ENCODE measurements at places on chromosomes 6 and 20.

DNA sequence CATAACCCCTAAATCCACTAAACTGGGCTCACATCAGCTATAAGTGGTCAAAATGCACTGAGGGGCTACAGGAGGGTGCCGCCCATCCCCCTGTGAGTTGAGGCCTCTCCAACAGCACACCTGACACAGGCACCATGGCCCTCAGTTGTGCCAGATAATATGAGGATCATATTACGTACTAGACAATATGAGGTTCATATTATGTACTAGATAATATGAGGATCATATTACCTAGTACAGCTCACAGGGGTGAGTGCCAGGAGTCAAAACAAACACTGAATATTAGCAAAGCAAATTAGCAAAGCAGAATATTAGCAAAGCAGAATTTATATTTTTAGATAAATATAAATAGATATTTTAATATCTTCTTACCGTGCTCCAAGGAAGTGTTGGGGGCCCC lies 35.3 kb downstream of the CD24 start:
- no peak for DNase-seq

DNA sequence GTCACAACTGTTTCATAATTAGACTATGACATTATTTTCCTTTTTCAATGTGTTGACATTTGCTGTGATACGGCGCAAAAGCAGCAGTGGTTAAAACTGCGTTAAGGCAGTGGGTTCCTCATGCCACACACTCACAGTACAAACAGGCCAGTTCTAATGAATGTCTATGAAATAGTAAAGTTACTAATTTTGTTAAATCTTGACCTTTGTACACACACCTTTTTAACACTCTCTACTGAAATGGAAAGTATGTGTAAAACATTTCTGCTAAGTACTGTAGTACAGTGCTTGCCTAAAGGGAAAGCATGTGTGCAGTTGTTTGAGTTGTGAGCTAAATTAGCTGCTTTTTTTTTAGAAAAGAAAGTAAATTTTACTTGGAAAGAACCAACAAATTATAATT lies 60.3 kb downstream of the CDS2 start:
- no peak for DNase-seq

GRCh38 chr6:38773338-38773737 lies 58.2 kb downstream of the DNAH8 start:
- DNase-seq = no peak

GRCh38 chr20:9359561-9360308 lies 154.7 kb upstream of the LAMP5 start:
- DNase-seq = peak; percentile 62

DNA sequence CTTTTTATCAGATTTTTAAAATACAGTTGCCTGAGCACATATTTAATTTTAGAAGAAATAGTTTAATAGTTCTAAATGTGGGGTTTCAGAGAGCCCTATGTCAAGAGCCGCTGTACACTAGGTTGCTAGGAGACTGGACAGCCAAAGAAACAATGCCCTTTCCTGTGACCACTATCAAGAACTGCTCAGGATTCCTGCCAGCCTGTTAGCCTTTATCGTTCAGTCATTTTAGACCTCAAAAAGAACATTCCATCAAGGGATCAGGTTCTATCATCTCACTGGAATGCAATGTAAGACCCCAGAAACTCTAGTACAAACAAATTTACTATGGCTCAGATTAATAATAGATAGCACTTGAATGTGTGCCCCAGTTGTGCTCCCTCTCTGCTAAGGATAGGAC lies 181.2 kb upstream of the CCN2 start:
- DNase-seq = no peak

GRCh38 chr6:85128781-85129180 lies 321.1 kb upstream of the NT5E start:
- DNase-seq = no peak

- no peak for DNase-seq
Measured at GRCh38 chr20:51082988-51083387, 60.1 kb upstream of the KCNG1 start.

- DNase-seq = no peak
Measured at GRCh38 chr6:101259505-101259904, 134.0 kb upstream of the GRIK2 start.

GRCh38 chr6:26328265-26328844 lies 36.6 kb upstream of the BTN3A2 start:
- no peak for DNase-seq

- no peak for DNase-seq
Measured at GRCh38 chr6:47672816-47673215, 25.6 kb upstream of the ADGRF4 start.

DNA sequence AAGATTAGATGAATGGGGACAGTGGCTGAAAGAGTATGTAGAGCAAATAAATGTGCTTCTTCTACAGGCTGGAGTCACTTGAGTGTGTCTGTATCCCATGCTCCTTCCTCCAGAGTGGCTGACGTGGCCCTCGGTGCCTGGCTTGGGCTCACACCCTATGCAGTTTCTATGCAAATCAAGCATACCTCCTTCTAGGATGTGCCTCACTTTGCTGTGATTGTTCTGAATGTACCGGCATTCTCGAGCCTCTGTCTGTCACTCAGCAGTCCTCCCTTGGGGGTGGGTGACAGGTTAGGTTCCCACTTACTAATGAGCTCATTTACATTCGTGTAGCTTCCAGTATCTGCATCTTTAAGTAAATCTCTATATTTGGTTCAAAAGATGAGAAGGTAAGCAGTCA lies 55.1 kb upstream of the HDDC2 start:
- DNase-seq = no peak

GRCh38 chr20:9705722-9706476 lies 133.0 kb downstream of the PAK5 start:
- no peak for DNase-seq

DNA sequence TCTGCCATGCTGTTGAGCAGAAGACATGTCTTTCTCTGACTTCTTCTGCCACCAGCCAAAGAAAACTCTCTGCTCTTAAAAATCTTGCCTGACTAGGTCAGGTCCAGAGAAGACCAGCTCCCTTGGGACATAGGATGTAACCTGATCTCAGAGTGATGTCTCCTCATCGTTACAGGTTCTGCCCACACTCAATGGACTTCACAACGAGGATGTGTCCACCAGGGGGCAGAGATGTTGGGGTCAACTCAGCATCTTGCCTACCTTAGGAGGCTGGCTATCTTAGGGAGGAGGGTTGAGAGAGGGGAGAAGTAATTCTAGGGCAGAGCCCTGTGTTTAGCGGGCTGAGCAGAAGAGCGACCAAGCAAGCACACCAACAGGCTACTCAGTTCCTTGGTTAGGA lies 207.6 kb upstream of the CDH4 start:
- peak; percentile 44 for DNase-seq

DNA sequence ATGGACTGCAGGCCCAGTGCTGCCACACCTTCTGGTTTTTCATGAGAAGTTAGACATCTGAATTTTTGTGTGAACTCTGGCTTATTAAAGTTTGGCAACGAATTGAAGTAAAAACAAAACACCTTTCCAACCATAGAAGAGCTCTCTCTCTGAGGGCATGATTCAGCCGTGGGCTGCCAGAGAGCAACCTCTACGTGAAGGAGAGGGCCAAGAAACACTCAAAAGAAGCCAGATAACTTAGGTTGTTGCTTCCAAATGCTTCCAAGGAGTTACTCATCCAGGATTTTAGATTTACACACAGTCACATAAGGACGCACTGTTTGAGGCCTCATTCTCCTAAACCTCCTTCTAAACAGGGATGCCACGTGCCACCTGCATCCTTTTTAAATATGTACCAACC lies 65.5 kb downstream of the NRN1 start:
- no peak for DNase-seq

- no peak for DNase-seq
Measured at GRCh38 chr6:12543953-12544352, 172.6 kb upstream of the PHACTR1 start.

- DNase-seq = no peak
Measured at GRCh38 chr6:148915810-148916209, 169.0 kb downstream of the UST start.

GRCh38 chr20:59149678-59150504 lies 13.7 kb upstream of the ZNF831 start:
- DNase-seq = no peak

GRCh38 chr6:71091167-71091566 lies 134.3 kb upstream of the B3GAT2 start:
- no peak for DNase-seq

DNA sequence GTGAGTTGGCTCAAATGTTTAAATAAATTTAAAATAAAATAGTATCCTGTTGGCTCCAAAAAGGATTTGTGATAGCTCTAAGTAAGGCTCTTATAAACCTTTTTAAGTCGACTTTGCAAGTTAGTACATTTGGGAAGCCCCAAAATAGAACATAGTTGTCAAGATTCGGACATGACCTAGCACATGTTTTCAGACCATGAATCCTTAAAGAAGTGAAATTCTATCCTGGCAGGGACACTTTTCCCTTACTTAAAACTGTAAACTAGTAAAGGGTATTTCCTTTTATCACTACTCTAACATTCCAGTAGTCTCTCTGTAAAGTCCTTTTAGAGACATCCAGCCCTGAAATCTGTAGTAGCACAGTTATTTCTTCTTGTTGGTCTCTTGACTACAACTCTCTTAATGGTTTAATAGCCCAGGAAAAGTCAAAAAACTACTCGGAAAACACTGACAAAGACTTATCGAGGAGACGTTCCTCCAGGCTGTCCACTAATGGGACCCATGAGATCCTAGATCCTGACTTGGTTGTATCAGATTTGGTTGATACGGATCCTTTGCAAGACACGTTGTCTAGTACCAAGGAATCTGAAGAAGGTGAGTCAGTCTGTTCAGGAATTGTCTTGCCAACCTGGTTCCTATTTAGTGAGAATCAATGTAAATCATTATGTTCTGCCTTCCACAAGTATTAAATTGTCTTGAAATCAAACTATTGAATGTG lies 83.6 kb downstream of the SCAND1 start:
- DNase-seq = no peak

DNA sequence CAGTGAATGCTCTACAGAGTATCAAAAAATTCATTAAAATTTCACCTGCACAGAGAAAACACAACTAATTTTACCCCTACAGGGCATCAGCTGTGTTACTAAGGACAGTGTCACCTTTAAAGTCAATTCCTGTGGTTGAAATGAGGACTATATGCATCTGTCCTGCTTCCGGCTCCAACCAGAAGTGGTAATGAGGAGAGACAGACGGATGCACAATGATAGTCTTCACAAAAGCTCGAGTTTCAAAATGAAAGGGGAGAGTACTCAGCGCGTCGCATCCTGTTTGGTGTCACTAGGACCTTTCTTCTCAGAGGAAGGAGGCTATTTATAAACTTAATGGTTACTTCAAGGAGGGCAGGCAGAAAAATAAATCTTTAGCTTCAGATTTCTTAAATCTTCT lies 86.5 kb downstream of the LYRM4 start:
- DNase-seq = no peak

- no peak for DNase-seq
Measured at GRCh38 chr6:125950293-125950692, 6.3 kb upstream of the HINT3 start.

Data from ecto neural progenitor cell (in vitro differentiated cells).